ENCODE measurements at places on chromosomes 11 and 22.

DNA sequence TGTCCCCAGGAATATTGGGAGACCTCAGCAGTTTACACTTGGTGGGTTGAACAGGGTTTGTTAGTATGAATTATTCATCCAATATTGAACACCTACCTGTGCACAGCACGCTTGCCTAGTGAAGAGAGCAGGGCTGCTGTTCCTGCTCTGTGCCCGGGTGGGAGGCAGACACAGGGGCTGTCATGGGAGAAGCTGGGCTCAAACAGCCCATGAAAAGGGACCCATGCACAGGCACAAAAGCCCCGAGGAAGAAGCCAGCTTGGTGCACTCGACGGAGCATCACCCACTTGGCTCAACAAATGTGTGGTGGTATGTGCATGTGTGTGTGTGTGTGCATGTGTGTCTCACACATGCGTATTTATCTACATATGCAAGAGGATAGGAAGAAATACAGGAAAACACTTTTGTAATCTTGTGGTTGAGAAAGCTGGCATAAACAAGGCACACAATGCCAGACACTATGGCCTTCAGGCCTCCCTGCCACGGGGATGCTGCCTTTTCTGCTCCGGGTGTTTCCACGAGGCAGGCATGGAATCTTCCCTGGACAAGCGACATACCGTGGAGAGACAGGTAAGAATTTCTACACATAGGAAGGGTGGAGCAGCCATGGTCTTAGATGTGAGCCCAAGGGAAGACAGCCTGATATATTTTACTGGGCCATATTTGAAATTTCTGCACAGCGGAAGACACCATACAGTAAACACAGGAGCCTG lies 5.0 kb upstream of the APOBEC3A start:
- no peaks in the 10 kb centered on the region for H3K27me3 ChIP-seq
- no peak for DNase-seq
- no peak overlapping the region for H3K27ac ChIP-seq
- H3K36me3 ChIP-seq, result no peaks in the 10 kb centered on the region
- H3K4me1 ChIP-seq, result no peaks in the 10 kb centered on the region

DNA sequence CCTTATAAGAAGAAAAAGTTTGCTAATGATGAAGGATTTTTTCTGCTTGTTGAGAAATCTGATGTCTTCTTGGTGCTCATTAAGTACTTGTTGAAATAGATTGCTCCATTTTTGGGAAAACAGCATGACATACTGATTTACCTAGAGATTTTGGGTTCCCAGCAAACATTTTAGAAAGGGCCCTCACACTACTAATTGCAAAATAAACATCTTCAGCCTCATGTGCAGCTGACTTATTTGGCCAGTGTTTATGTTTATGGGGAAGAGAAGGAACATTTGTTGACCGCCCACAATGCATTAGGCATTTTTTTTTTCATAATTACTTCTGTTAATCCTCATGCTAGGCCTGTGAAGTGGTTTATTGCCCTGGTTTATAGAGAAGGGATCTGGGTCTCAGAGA lies 40.1 kb downstream of the LDLRAD3 start:
- no peaks in the 10 kb centered on the region for H3K27me3 ChIP-seq
- DNase-seq, result no peak
- peaks cover 6% of the 10 kb centered on the region for H3K4me1 ChIP-seq
- no peaks in the 10 kb centered on the region for H3K36me3 ChIP-seq
- H3K4me3 ChIP-seq, result no peak overlapping the region
- H3K27ac ChIP-seq, result no peak overlapping the region

- no peaks in the 10 kb centered on the region for H3K36me3 ChIP-seq
- no peaks in the 10 kb centered on the region for H3K27me3 ChIP-seq
- H3K4me3 ChIP-seq, result no peak overlapping the region
- no peaks in the 10 kb centered on the region for H3K4me1 ChIP-seq
These were observed 555.4 kb downstream of the NTM start for GRCh38 chr11:131925829-131926228.

- no peaks in the 10 kb centered on the region for H3K27me3 ChIP-seq
- no peak overlapping the region for H3K27ac ChIP-seq
- no peak overlapping the region for H3K4me3 ChIP-seq
- DNase-seq, result no peak
- H3K36me3 ChIP-seq, result no peaks in the 10 kb centered on the region
- H3K4me1 ChIP-seq, result no peaks in the 10 kb centered on the region
These were observed 79.0 kb downstream of the CADM1 start for GRCh38 chr11:115425250-115425649.

DNA sequence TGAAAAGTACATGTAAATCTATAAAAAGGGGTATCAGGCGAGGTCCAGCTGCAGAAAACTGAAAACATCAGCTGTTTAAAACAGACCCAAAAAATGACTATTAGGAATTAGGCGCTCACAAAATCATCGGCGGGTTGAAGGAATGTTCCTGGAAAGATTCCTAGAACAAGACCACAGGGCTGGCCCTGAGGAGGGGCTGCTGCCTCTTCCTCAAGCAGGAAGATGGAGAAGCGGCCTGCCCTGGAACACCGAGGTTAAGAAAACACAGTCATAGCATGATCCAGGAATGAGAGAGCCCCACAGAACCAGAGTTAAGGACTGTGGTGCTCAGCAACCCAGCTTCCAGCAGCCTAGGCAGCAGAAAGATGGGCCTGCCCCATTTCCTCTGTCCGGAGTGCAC lies 78.4 kb downstream of the C11orf91 start:
- DNase-seq, result no peak
- no peak overlapping the region for H3K4me3 ChIP-seq
- no peaks in the 10 kb centered on the region for H3K27me3 ChIP-seq
- H3K4me1 ChIP-seq, result no peaks in the 10 kb centered on the region

DNA sequence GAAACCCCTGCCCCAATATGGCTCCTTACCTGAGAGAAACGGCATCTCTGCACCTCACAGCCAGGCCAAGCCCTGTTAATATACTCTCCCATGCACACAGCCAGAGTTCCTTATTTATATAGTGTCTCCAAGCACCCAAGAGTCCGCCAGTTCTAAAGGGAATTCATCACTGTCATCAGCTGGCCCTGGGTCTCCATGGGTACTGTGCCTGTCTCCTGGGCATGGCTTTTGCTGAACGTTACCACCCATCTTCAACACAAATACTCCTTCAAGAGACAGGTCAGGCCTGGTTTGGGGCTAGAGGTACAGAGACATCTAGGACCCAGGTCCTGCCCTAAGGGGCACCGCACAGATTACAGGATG lies 1.6 kb upstream of the ATG16L2 start:
- H3K27me3 ChIP-seq, result no peaks in the 10 kb centered on the region
- peaks cover 4% of the 10 kb centered on the region for H3K36me3 ChIP-seq
- peak overlapping the region; percentile 6 for H3K27ac ChIP-seq

DNA sequence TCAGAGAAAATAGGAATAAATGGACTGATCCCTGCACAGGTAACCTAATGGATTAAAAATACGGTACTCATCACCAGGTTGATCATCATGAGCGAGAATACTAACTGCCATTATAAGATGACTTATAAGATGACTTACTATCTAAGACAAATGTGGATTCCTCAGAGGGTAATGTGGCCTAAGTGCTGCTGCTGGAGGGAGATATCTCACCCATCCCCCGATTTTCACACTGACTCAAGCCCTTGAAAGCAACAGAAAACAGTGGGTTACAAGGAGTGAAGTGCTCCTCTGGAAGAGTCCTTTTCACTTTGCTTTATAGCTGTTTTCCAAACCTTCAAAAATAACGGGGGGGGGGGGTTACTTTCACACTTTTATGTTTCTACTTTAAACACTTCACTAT lies 920 bp downstream of the TMEM218 start:
- H3K4me1 ChIP-seq, result no peaks in the 10 kb centered on the region
- H3K27me3 ChIP-seq, result no peaks in the 10 kb centered on the region
- peak; percentile 72 for DNase-seq
- H3K36me3 ChIP-seq, result no peaks in the 10 kb centered on the region
- peak overlapping the region; percentile 91 for H3K4me3 ChIP-seq

DNA sequence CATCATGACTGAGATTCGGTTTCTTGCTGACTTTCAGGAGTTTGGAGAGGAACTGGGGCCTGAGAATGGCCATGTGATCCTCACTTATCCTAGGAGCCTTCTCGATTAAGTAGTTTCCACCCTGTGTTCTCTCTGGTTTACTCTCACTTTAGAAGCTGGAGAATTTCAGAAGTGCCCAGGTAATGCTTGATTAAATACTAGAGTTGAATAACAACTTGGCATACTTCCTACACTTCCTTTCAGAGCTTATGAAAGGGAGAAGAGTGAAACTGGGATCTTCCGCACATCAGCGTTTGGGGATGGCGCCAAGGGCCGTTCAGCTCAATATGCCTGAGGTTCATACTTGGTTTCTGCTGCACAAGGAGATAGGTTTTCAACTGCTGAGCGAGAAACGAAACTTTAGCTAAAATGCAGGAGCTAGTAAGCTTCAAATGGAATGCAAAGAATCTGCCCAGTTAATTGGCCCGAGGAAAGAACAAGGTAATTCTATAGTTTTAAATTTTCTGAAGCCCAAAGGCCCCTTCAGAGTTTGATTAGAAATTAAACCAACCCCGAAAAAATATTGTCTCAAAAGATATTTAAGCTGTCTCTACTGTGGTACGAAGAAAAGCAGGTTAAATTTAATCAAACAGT lies 823 bp upstream of the MUC15 start:
- no peaks in the 10 kb centered on the region for H3K36me3 ChIP-seq
- H3K4me3 ChIP-seq, result no peak overlapping the region
- H3K4me1 ChIP-seq, result no peaks in the 10 kb centered on the region
- no peaks in the 10 kb centered on the region for H3K27me3 ChIP-seq

DNA sequence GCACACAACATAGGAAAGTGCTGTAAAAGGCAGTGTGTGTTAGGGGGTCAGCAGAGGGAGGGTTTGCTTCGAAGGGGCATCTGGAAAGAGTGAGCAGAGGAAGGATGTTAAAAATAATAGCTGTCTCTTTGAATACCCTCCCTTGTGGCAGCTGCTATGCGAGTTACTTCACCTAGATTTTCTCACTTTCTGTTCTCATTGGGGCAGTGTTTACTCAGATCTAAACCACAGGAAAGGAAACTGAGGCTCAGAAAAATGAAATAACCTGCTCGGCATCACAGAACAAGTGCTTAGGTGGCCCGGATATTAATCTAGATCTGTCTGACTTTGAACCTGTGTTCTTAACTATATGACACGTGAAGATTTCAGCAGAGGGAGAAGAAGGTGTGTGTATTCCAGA lies 125.3 kb downstream of the C11orf91 start:
- H3K27ac ChIP-seq, result no peak overlapping the region
- H3K36me3 ChIP-seq, result no peaks in the 10 kb centered on the region
- DNase-seq, result no peak

GRCh38 chr11:112225753-112226061 lies 521 bp upstream of the PTS start:
- H3K27me3 ChIP-seq, result peaks cover 20% of the 10 kb centered on the region
- peaks cover 26% of the 10 kb centered on the region for H3K36me3 ChIP-seq
- peak overlapping the region; percentile 93 for H3K4me3 ChIP-seq

DNA sequence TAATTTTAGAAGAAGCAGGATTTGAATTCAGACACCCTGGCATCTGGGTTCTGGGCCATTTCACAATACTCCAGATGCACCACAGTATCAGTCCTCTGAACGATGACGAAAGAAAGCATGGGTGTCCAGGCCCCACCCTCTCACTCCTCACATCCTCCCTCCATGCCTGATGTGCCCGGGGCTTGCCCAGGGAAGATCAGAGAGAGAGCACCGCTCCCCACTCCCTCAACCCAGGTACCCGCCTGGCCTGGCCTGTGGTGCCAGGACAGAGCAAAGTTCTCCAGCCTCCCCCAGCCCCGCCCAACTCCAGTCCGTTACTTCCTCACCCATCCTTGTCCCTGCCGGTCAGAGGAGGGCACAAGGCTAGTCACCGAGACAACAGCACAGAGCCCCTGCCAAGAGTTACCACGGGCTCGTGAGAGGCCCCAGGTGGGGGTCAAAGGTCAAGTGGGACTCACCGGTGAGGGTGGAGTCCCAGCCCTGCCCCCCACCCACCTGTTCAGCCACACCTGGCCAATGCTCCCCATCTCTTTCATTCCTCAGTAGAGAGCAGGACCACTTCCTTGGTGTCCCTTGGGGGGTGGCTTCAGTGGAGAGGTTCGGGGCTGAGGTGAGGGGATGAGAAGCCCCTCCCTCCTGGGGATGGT lies 8.1 kb downstream of the BCL9L start:
- peak overlapping the region; percentile 77 for H3K4me3 ChIP-seq
- H3K27ac ChIP-seq, result peak overlapping the region; percentile 80
- H3K36me3 ChIP-seq, result peaks cover 9% of the 10 kb centered on the region

- no peak overlapping the region for H3K27ac ChIP-seq
- no peaks in the 10 kb centered on the region for H3K4me1 ChIP-seq
- DNase-seq, result no peak
- no peaks in the 10 kb centered on the region for H3K36me3 ChIP-seq
These were observed 257.7 kb upstream of the PLET1 start for GRCh38 chr11:112518371-112518770.

- H3K27ac ChIP-seq, result no peak overlapping the region
- H3K36me3 ChIP-seq, result no peaks in the 10 kb centered on the region
- no peaks in the 10 kb centered on the region for H3K27me3 ChIP-seq
- peak overlapping the region; percentile 90 for H3K4me3 ChIP-seq
- DNase-seq, result peak; percentile 71
These were observed 159.3 kb upstream of the GRK3 start for GRCh38 chr22:25404928-25405816.

DNA sequence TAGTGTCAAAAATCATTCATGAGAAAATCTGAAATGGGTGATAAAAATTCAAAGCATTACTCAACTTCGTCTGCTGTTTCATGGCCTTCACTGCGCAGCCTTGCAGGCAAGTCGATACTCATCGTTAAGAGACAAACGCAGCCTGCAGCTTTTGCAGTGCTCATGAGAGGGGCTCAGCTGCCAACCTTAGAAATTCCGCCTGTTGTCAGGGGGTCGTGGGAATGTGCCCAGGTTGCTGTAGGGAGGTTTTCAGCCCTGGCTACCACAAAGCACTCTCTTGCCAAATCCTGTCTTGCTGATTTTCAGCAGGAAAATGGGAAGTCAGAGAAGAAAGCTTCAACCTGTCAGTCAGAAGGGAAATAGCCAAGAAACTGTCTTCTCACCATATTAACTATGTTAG lies 25.4 kb upstream of the GRAMD1B start:
- H3K27me3 ChIP-seq, result no peaks in the 10 kb centered on the region
- H3K4me1 ChIP-seq, result peaks cover 28% of the 10 kb centered on the region
- H3K4me3 ChIP-seq, result no peak overlapping the region
- H3K36me3 ChIP-seq, result no peaks in the 10 kb centered on the region

GRCh38 chr11:11291041-11292015 lies 61.7 kb downstream of the CSNK2A3 start:
- H3K27ac ChIP-seq, result no peak overlapping the region
- no peak overlapping the region for H3K4me3 ChIP-seq
- peaks cover 12% of the 10 kb centered on the region for H3K4me1 ChIP-seq
- no peaks in the 10 kb centered on the region for H3K27me3 ChIP-seq
- no peak for DNase-seq

- DNase-seq, result peak; percentile 88
- peaks cover 20% of the 10 kb centered on the region for H3K36me3 ChIP-seq
- H3K4me3 ChIP-seq, result peak within 1 kb of the TSS; percentile 88
- H3K27ac ChIP-seq, result no peak within 1 kb of the TSS
These were observed at the start of gene CLMP for GRCh38 chr11:123195188-123196059. TSS of gene CLMP (minus strand) at chr11:123195248. CDS start at chr11:123194940, 308 bp downstream.

- peaks cover 3% of the 10 kb centered on the region for H3K4me1 ChIP-seq
- H3K27me3 ChIP-seq, result no peaks in the 10 kb centered on the region
- H3K27ac ChIP-seq, result peak within 1 kb of the TSS; percentile 100
- peak within 1 kb of the TSS; percentile 90 for H3K4me3 ChIP-seq
These were observed at the start of gene PRDM10 for GRCh38 chr11:130002352-130002845. TSS of gene PRDM10 (minus strand) at chr11:130002835. CDS start at chr11:129960964, 41,871 bp downstream.

All from endodermal cell (in vitro differentiated cells).